ENCODE measurements at places on chromosomes 2 and 18.

GRCh38 chr2:206859330-206859739, 80.0 kb upstream of the CPO start:
- DNase-seq: no peak

- no peak for DNase-seq
Observed at GRCh38 chr2:230124757-230125431, 56.2 kb upstream of the SLC16A14 start.

GRCh38 chr2:172428832-172429210, 1.4 kb downstream of the ITGA6 start:
- no peak for DNase-seq

GRCh38 chr2:107576991-107577390, 249.7 kb upstream of the RGPD4 start:
- DNase-seq: no peak

DNA sequence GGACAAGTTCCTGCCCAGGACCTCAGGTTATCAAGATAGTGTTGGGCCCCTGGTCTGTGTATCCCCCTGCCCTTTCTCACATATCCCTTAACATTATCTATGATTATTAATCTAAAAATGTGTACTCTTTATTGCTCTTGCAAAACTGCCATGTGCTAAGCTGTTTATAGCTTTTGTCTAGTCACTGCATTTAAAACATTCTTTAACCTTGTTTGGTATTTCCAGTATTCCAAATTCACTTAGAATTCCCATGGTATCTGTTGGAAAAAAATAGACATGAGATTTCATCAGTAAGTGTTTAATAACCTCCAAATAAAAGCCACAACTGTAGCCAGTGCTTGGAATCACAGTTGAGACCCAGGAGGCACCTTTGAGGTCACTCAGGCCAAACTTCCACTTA, 16.2 kb upstream of the GLS start:
- DNase-seq: no peak

GRCh38 chr2:37523814-37524362, 147.6 kb downstream of the CDC42EP3 start:
- DNase-seq: no peak

DNA sequence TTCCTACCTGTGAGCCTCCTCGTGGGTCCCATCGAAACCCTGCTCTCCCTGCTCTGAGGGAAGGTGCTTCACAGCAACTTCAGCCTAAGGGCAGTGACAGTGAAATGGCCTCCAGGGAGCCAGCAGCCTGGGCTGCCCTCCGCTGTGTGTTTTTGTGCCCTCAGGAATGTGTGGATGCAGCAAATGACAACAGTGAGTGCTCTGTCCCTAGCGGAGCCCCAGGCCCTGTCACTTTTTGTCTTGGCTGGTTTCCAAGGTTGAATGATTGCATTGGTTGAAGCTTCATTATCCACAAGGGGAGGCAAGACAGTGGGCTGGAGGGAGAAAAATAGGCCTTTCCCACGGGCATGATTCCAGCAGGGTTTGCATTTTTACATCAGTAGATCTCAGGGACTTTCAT, 42.9 kb downstream of the STON1 start:
- DNase-seq: no peak

GRCh38 chr2:148561389-148561788, 83.2 kb upstream of the EPC2 start:
- DNase-seq: no peak

- DNase-seq: no peak
Observed at GRCh38 chr18:39223283-39223682, 1657.7 kb upstream of the CELF4 start.

DNA sequence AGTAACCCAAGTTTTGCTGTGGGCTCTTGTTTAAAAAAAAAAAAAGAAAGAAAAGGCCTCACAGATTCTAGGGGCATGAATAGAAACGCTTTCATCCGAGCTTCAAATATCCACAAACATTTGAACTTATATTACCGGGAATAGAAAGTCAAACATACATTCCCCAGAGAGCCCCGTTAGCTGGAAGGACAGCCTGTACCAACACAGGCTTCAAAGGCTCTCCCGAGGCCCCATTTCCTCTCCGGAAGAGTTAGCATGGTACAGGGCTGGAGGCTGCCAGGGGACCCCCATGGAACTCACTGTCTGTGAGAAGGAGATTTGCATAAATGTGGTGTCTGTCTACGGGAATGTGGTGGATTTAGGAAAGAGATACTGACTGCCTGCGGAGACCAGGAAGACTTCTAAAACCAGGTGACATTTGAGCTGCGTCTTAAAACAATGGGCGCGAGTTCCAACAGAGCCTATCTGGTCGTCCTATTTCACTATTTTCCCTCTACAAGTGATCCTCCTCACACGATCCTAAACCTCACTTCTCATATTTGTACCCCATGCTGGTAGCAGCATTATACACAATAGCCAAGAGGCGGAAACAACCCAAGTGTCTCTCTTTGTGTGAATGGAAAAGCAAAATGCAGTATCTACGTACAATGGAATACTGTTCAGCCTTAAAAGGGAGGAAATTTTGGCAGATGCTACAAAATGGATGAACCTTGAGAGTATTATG, 820 bp upstream of the MATN3 start:
- DNase-seq: no peak

DNA sequence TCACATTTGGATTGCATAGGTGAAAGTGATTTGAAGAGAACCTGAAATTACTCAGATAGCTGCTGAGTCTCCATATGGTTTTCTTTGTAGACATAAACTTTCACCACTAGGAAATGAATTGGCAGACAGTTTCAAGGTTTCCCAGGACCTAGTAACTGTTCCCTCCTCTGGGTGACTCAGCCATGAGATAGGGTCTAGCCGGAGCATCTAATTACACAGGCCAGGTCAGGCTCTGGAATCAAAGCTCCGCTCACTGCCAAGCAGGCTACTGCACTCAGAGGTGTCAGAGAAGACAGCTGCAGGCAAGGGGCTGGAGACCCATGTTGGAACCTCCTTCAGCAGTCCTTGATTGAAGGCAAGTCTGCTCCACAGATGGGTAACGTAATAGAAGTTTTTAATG, 429.2 kb downstream of the TNS1 start:
- DNase-seq: no peak

GRCh38 chr2:173903601-173904394, 61.4 kb downstream of the SP3 start:
- no peak for DNase-seq

GRCh38 chr2:76312236-76312635, 601.5 kb upstream of the GCFC2 start:
- DNase-seq: no peak

- no peak for DNase-seq
Observed at GRCh38 chr2:127175041-127175721, 44.9 kb downstream of the CYP27C1 start.

DNA sequence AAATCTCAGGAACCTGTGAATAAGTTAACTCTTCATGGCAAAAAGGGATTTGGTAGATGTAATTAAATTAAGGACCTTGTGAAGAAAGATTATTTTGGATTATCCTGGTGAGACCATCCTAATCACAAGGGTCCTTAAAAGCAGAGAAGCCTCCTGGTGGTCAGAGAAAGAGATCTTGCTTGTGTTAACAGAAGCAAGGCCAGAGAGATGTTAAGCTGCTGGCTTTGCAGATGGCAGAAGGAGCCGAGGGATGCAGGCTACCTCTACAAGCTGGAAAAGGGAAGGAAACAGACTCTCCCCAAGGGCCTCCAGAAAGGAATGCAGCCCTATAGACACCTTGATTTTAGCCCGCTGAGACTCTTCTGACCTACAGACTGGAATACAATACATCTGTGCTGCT, 197.0 kb downstream of the STK39 start:
- no peak for DNase-seq

- no peak for DNase-seq
Observed at GRCh38 chr2:128424406-128425171, 105.9 kb upstream of the HS6ST1 start.

DNA sequence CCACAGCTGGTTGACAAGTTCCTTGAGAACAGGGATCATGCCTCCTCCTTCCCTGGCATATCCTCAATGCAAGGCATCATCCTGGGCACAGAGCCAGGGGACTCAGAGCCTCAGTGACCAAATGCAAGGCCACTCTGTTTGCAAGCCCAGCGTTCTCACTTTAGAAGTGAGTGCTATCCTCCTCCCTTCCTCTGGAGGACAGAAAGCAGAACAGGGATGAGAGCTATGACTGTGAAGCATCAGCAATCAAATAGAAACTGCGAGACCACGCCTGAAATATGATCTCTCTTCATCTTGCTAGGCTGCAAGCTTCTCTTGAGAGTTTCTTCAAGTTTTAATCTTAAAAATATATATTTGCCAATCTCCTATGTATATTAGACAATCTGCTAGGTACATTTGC, 119.8 kb downstream of the LRATD1 start:
- no peak for DNase-seq

- DNase-seq: peak; percentile 32
Observed at GRCh38 chr2:237471438-237472186, 15.4 kb upstream of the MLPH start.

GRCh38 chr2:88735133-88735532, 43.7 kb downstream of the RPIA start:
- no peak for DNase-seq

DNA sequence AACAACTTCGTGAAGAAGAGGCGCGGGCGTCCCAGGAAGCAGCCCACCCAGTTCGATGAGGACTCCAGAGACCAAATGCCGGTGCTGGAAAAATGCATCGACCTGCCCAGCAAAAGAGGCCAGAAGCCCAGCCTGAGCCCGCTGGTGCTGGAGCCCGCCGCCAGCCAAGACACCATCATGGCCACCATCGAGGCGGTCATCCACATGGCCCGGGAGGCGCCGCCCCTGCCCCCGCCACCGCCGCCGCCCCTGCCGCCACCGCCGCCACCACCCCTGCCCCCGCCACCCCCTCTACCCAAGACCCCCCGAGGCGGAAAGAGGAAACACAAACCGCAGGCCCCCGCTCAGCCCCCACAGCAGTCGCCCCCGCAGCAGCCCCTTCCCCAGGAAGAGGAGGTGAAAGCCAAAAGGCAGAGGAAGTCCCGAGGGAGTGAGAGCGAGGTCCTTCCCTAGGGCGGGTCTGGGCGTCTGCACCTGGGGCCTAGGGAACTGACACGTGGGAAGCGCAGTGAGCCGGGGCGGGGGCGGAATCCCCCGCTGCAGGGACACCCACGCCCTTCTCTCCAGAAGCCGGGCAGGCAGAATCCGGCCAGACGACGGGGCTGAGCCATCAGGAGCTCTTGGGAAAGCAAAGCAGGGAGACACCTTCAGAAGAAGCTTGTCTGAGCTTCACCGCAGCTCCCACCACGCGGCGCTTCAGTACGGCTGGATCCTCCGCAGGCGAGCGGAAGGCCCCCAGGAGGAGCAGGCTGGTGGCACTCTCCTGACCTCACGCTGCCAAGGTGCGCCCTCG, 382.8 kb downstream of the SETBP1 start:
- DNase-seq: no peak

DNA sequence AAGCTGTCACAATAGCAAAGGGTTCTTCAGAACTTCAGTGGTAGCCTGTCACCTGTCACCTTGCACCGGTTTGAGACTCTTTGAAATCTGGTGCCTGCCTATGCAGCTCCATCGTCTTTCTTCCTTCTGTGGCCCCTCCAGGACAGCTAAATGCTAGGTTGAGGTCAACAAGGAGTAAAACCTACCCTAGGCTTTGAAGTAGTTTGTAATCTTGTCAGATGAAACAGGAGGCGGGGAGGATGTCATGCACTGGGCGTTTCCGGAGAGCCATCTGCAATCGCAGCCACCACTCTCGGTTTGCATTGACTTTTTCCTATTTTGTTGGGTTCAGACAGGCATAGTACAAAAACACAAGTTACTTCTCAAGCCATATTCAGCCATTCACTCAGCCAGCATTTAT, 116.7 kb downstream of the LPIN1 start:
- peak; percentile 18 for DNase-seq

DNA sequence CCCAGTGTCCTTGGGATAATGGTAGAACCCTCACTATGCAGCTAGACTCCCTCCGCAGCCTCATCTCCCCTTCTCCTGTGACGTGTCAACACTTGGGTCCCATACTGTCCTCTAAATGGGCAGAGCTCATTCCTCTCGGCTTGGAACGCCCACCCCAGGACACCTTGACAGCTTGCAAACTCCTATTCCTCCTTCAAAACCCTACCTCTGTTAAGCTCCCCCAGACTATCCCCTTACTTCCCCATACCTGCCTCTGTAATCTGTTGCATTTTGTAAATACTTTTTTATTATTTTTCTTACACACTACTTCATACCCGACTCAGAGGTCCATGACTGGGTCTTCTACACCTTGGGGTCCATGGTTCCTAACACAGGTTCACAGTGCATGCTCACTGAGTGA, 28.0 kb downstream of the STEAP3 start:
- DNase-seq: no peak

DNA sequence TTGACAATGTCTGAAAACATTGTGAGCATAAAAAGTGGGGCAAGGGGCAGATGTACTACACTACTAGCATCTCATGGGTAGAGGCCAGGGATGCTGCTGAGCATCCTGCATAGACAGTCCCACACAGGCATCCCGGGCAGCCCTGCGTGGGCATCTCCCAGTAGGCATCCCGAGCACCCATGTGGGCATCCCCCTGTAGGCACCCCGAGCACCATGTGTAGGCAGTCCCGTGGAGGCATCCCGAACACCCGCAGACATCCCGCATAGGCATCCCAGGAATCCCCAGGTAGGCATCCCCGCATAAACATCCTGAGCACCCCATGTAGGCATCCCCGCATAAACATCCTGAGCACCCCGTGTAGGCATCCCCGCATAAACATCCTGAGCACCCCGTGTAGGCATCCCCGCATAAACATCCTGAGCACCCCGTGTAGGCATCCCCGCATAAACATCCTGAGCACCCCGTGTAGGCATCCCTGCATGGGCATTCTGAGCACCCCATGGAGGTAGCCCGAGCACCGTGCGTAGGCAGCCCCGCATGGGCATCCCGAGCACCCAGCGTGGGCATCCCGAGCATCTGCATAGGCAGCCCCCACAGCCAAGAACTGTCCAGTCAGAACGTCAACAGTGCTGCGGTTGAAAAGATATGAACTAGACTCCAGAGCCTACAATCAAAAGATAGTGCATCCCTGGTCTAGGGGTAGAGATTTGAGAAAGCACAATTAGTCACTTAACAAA, 273.5 kb downstream of the NBAS start:
- DNase-seq: no peak
